ENCODE measurements at places on chromosomes 16 and 17.
A peak's percentile ranks its signal among the peaks of the same experiment; 100 is the strongest.

GRCh38 chr16:69932691-69933392 lies 18.3 kb upstream of the CLEC18A start:
- no peaks in the 10 kb centered on the region for H3K4me1 ChIP-seq
- no peak overlapping the region for H3K4me3 ChIP-seq
- H3K27ac ChIP-seq = no peak overlapping the region
- H3K36me3 ChIP-seq = peaks cover 80% of the 10 kb centered on the region

- H3K36me3 ChIP-seq = no peaks in the 10 kb centered on the region
- H3K4me3 ChIP-seq = no peak overlapping the region
- peaks cover 7% of the 10 kb centered on the region for H3K4me1 ChIP-seq
- H3K27me3 ChIP-seq = peaks cover 51% of the 10 kb centered on the region
- H3K27ac ChIP-seq = no peak overlapping the region
Measured at GRCh38 chr17:77857613-77858012, 100.9 kb upstream of the TNRC6C start.

GRCh38 chr16:47506800-47507199 lies 45.7 kb downstream of the PHKB start:
- peak overlapping the region; percentile 46 for H3K27ac ChIP-seq
- no peaks in the 10 kb centered on the region for H3K27me3 ChIP-seq
- H3K36me3 ChIP-seq = peaks cover 74% of the 10 kb centered on the region
- no peak for DNase-seq
- peaks cover 20% of the 10 kb centered on the region for H3K4me1 ChIP-seq

DNA sequence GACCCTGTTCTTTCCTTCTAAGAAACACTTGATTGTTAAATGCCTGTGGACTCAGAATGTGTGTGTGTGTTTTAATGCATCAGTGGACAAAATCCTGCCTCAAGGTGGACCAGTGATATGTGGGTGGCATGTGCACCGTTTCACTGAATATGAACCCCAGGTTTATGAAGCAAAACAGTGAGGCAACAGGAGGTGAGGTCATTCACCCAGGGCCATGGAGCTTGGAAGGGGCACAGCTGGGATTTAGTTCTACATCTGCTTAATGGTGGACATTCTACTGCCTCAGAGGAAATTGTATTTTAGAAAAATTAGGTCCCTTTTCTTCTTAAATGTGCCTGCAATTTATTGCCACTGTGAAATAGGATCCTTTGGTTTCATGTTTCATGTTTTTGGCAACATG lies 549.5 kb upstream of the EEF2KMT start:
- no peaks in the 10 kb centered on the region for H3K36me3 ChIP-seq
- no peaks in the 10 kb centered on the region for H3K4me1 ChIP-seq
- H3K27me3 ChIP-seq = no peaks in the 10 kb centered on the region

DNA sequence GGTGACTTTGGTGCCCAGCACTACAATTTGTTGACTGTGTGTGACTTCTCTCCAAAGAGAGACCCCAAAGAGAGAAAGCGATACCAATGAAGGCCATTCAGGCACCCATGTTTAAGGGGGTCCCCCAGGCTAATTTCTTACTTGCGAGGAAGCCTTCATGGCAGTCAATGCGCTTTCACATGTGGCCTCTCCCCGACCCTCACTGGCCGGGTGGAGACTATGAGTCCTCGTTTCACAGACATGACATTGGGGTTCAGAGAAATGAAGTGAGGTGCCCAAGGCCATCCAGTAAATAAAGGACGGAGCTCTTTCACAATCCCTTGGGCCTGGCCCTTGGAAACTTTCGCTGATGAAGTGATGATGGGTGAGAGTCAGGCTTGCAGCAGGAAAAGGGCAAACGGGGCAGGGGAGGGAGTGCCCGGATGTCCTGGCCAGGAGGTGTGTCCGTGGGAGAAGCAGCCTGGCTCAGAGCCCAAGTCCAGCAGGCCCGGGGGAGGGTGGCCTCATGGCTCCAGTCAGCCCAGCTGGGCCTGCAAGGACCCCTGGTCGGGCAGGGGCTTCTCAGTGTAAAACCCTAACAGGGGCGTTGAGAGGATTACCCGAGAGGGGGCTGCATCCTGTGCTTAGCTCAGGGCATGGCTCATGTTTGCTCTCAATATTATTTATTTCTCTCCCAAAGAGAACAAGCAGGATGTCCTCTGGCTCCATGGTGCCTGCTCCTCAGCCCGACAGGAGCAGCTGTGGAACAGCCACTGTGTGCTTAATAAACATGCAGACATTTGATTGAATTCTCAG lies 14.7 kb downstream of the TBX2 start:
- no peak overlapping the region for H3K27ac ChIP-seq
- peaks cover 19% of the 10 kb centered on the region for H3K4me1 ChIP-seq
- H3K36me3 ChIP-seq = no peaks in the 10 kb centered on the region
- H3K4me3 ChIP-seq = no peak overlapping the region
- H3K27me3 ChIP-seq = peaks cover 26% of the 10 kb centered on the region

- H3K36me3 ChIP-seq = no peaks in the 10 kb centered on the region
- no peaks in the 10 kb centered on the region for H3K4me1 ChIP-seq
- DNase-seq = no peak
- H3K27me3 ChIP-seq = no peaks in the 10 kb centered on the region
- H3K27ac ChIP-seq = no peak overlapping the region
Measured at GRCh38 chr16:59108374-59108773, 374.3 kb upstream of the GOT2 start.

DNA sequence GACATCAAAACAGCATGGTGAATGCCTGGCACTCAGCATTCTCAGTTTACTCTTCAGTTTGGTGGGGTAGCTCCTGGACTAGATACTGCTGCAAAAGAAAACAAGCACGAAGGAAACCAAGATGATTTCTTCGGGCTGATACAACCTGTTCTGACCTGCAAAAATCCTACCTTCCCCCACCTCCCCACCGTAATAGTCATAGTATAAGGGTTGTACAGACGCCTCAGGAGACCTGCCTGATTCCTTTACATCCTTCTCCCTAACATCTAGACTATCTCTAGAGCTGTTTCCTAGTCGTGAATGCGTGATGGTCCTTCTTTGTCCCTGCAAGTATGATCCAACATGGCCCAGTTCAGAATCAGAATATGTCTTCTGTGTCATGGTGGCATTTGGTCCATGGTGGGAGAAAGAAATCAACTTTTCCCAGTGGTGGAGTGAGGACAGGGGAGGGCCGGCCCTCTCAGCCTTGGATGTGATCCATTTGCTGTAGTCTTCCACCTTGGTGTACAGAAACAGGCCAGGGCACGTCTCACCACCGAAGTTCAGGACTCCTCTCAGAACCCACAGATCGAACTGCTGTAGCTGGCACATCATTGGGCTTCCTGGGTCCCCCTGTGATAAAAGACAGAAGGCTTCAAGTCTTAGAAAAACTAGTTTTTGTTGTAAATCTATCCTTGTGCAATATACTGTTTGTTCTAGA lies 14.5 kb downstream of the PRSS54 start:
- no peaks in the 10 kb centered on the region for H3K27me3 ChIP-seq
- H3K36me3 ChIP-seq = no peaks in the 10 kb centered on the region
- H3K4me3 ChIP-seq = no peak overlapping the region
- DNase-seq = no peak

DNA sequence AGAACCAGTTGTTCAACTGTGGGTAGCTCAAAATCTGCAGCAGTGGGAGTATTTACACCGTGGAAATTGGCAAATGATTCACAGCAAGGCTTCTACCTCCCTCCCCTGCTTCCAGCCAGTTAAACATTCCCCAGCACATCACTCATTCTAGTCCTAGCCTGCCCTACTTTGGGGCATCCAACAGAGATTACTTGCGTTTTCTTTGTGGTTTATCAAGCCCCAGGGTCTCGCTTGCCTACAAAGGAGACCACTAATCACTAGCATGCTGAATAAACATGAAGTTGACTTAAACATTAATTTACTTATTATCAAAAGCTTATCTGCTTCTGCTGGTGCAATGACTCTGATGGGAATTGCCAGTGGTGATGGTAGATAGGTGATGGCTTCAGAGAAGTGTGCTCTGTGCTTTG lies 94.5 kb downstream of the MARF1 start:
- no peaks in the 10 kb centered on the region for H3K27me3 ChIP-seq
- no peak for DNase-seq
- no peak overlapping the region for H3K4me3 ChIP-seq
- H3K4me1 ChIP-seq = no peaks in the 10 kb centered on the region

DNA sequence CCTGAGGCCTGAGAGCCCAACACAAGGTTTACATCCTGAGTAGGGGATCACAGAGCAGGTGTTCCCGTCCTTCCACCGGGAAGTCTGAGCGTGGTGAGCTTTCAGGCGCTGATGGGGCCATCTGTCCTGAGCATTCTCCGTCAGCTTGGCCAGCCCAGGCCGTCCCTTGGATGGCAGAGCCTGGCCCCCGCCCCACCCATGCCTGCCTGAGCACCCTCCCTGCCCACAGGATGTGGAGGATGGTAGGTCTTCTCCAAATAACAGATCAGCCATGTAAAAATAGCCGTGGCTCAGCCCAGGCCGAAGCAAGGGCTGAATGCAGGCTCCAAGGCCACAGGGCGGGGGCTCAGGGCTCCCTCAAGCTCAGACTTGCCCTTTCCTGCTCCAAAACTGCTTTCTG lies 20.2 kb downstream of the SPNS2 start:
- H3K27me3 ChIP-seq = no peaks in the 10 kb centered on the region
- H3K4me3 ChIP-seq = peak overlapping the region; percentile 41
- H3K27ac ChIP-seq = no peak overlapping the region
- no peak for DNase-seq
- H3K36me3 ChIP-seq = no peaks in the 10 kb centered on the region
- peaks cover 3% of the 10 kb centered on the region for H3K4me1 ChIP-seq
